Panc1 (cell line): ENCODE measurements at places on chromosomes 1 and 21.

- peak overlapping the region; percentile 13; the same call in 1 of the 2 replicates for H3K4me3 ChIP-seq
- no peaks in the 10 kb centered on the region for H3K27me3 ChIP-seq
- DNase-seq, result no peak
- no peaks in the 10 kb centered on the region for H3K36me3 ChIP-seq
- H3K27ac ChIP-seq, result no peak overlapping the region
- no peaks in the 10 kb centered on the region for H3K4me1 ChIP-seq
These were observed 70.6 kb upstream of the CHRM3 start for GRCh38 chr1:239315631-239316217.

DNA sequence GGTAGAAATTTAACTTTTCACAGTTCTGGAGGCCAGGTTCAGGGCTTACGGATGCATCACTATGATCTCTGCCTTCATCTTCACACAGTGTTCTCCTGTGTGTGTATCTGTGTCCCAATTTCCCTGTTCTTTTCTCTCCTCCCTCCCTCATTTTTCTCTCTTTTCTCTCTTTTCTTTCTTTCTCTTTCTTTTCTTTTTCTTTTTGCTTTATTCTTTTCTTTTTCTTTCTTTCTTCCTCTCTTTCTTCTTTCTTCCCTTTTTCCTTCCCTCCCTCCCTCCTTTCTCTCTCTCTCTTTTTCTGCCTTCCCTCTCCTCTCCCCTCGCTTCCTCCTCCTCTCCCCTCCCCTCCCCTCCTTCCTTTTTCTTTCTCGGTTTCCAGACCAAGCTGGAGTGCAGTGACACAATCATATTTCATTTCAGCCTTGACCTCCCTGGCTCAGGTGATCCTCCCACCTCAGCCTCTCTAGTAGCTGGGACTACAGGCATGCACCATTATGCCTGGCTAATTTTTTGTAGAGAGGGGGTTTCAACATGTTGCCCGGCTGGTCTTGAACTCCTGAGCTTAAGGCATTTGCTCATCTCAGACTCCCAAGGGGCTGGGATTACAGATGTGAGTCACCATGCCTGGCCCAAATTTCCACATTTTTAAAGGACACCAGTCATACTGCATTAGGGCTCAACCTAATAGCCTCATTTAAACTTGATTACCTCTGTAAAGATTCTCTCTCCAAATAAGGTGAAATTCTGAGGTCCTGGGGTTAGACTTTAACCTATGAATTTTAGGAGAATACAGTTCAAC lies 115.9 kb downstream of the HUNK start:
- H3K4me1 ChIP-seq, result no peaks in the 10 kb centered on the region
- H3K27me3 ChIP-seq, result no peaks in the 10 kb centered on the region; the same call in 1 of the 2 replicates
- H3K4me3 ChIP-seq, result no peak overlapping the region
- DNase-seq, result no peak
- H3K36me3 ChIP-seq, result no peaks in the 10 kb centered on the region
- H3K27ac ChIP-seq, result no peak overlapping the region

DNA sequence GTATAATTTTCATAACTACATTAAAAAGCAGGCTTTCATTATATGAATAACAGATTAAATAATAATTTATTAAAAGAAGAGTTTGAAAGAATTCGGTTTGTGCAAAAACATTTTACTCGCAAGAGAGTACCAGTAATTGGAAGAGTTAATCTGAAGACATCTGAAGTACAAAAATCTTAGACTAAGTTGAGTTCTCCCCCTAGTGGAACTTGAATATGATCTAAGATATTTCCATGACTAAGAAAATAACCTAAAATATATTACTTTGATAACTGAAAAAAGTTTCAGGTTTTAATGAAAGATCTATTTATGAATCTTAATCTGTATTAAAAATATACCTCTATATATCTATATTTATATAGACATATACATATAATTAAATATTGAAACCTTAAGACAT lies 112.5 kb upstream of the GFI1 start:
- H3K27me3 ChIP-seq, result no peaks in the 10 kb centered on the region
- DNase-seq, result no peak
- no peaks in the 10 kb centered on the region for H3K4me1 ChIP-seq
- no peak overlapping the region for H3K27ac ChIP-seq

GRCh38 chr1:211695135-211695816 lies 19.9 kb upstream of the NEK2 start:
- no peak overlapping the region for H3K4me3 ChIP-seq
- no peaks in the 10 kb centered on the region for H3K36me3 ChIP-seq
- no peak for DNase-seq

DNA sequence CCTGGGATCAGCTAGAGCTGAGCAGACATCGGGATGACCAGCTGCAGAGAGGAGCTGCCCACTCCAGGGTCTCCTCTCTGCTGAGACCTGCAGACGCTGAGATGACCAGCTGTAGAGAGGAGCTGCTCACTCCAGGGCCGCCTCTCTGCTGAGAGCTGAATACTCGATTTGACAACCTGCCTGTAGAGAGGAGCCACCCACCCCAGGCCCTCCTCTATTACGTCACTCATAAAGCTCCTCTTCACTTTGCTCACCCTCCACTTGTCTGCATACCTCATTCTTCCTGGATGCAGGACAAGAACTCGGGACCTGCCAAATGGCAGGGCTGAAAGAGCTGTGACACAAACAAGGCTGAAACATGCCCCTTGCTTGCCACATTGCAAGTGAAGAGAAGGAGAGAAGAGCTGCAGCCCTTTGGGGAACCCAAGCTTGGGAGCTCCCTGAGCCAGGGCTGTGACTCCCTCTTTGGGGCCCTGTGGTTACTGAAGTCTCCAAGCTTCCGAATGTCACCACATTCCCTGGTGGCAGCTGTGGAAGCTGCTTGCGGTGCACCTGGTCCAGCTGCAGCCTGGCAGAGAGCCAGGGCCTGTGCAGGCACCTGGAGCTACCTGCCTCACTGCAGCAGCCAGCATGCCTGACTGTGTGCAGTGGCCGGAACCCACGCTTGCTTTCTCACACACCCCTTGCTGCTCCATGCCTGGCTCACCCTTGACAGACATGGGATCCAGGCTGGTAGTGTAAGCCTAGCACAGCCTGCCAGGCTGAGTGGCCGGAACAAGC lies 59.6 kb downstream of the CC2D1B start:
- H3K4me1 ChIP-seq, result no peaks in the 10 kb centered on the region
- no peaks in the 10 kb centered on the region for H3K36me3 ChIP-seq
- H3K27me3 ChIP-seq, result no peaks in the 10 kb centered on the region
- DNase-seq, result no peak

DNA sequence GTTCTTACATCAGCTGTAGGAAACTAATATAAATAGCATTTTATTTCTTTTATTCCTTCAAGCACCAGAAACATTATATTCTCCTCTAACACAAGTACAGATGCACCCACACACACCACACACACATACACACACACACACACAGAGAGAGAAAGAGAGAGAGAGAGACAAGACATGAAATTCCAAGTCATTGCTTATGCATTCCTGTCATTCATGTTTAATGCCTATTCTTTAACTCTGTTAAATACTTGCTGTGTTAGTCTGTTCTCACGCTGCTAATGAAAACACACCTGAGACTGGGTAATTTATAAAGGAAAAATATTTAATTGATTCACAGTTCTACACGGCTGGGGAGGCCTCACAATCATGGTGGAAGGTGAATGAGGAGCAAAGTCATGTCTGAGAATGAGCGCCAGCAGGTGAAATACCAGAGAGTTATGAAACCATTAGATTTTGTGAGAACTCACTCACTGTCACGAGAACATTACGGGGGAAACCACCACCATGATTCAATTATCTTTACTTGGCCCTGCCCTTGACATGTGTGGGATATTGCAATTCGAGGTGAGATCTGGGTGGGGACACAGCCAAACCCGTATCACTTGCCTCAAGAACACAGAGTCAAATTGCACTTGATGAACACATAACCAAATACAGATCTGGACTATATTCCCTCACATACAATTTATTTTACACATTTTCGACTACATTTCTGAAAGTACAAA lies 1058.1 kb upstream of the TMPRSS15 start:
- H3K4me1 ChIP-seq, result no peaks in the 10 kb centered on the region
- no peak for DNase-seq
- no peak overlapping the region for H3K4me3 ChIP-seq
- H3K36me3 ChIP-seq, result no peaks in the 10 kb centered on the region

DNA sequence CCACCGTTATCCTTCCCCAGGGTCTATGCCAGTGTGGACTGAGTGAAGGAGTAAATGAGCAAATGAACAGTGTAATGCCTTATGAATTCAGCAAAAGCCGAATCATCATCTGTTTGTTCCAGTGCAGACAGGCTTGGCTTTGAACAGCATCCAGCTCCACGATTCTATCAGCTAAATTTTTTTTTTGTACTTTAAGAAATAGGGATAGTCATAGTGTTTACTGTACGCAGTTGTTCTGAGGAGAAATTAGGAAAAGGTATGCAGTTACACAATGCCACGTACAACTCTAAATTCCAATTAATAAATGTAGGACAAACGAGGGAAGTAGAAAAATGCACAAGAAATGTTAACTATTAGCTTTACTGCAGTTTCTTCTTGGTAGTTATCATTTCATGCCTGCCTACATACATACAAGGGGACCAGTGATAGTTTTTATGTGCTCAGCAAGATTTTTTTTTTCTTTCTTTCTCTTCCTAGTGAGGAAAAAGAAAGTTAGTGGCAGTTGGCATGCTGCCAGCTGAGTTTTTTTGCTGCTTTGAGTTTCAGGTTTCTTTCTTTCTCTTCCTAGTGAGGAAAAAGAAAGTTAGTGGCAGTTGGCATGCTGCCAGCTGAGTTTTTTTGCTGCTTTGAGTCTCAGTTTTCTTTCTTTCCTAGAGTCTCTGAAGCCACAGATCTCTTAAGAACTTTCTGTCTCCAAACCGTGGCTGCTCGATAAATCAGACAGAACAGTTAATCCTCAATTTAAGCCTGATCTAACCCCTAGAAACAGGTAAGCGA lies at the start of gene IFI44L:
Gene IFI44L, plus strand, starts transcription at position 646 of the 777 bp plus-strand sequence. CDS start 7,468 bp downstream, outside the sequence.
- no peaks in the 10 kb centered on the region for H3K4me1 ChIP-seq
- no peak within 1 kb of the TSS for H3K27ac ChIP-seq
- no peaks in the 10 kb centered on the region for H3K27me3 ChIP-seq
- H3K36me3 ChIP-seq, result no peaks in the 10 kb centered on the region
- DNase-seq, result no peak

DNA sequence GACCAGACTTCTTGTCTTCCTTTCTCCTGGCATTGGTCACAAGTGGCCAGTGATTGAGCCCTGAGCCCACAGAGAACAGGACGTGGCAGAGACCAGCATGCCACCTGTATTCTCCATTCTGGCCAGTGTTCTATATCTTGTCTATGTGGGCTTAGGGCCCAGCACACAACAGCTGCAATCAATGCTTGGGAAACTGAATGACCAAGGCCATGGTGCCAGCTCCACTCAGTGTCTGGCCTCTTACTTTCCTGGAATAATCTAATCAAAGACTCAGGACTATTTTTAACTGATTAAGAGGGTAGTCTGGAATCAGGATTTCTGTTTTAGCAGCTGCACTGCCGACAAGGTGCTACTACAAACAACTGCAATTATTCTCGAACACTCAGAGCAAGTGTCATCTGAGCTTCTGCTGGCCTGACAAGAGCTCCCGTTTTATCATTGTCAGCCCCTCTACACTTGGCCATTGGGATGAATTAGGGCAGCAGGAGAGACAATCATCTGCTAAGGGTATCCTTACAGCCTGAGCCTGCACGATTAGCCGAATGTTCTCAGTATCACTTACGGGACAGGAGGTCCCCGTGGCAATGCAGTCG lies 74.4 kb upstream of the GRIK3 start:
- no peaks in the 10 kb centered on the region for H3K36me3 ChIP-seq
- no peak overlapping the region for H3K4me3 ChIP-seq
- H3K27me3 ChIP-seq, result peaks cover 6% of the 10 kb centered on the region
- no peak overlapping the region for H3K27ac ChIP-seq

DNA sequence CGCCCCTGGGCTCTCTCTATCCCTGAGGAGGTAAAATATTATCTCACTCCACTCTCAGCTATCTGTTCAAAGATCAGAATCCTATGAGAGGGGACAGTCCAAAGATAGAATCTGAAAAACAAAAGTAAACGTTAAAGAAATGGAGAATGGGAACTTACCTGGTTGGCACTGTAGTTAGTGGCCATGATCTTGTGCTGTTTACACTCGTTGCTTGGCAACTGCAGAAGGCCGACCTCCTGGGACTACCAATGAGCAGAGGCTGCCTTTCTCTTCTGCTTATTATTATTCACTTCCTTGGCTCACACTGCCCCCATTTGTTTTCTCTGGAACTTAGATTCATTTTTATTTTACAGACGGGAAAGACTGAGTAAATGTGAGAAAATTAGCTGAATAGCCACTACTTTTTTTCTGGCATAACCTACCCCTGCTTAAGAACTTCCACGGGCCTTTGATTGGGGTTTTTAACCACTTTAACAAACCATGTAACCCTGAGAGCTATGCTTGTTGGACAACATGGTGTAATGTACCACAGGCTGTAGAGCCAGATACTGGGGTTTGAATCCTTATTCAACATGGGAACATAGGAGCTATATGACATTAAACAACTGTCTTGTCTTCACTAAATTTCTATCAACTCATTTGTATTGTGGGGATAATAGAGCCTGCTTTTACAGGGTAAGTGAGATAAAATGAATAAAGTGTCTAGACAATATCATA lies at the start of gene CFAP126:
Gene CFAP126, minus strand, starts transcription at position 193 of the 717 bp plus-strand sequence. Its CDS starts 8 bp downstream, at position 185.
- peaks cover 2% of the 10 kb centered on the region; the same call in 1 of the 2 replicates for H3K36me3 ChIP-seq
- no peaks in the 10 kb centered on the region for H3K27me3 ChIP-seq
- no peak within 1 kb of the TSS for H3K27ac ChIP-seq
- no peaks in the 10 kb centered on the region for H3K4me1 ChIP-seq

- no peak for DNase-seq
- no peaks in the 10 kb centered on the region for H3K4me1 ChIP-seq
- no peak overlapping the region for H3K27ac ChIP-seq
- H3K27me3 ChIP-seq, result no peaks in the 10 kb centered on the region
- no peaks in the 10 kb centered on the region for H3K36me3 ChIP-seq
These were observed 25.0 kb downstream of the LAMB3 start for GRCh38 chr1:209627027-209627731.

DNA sequence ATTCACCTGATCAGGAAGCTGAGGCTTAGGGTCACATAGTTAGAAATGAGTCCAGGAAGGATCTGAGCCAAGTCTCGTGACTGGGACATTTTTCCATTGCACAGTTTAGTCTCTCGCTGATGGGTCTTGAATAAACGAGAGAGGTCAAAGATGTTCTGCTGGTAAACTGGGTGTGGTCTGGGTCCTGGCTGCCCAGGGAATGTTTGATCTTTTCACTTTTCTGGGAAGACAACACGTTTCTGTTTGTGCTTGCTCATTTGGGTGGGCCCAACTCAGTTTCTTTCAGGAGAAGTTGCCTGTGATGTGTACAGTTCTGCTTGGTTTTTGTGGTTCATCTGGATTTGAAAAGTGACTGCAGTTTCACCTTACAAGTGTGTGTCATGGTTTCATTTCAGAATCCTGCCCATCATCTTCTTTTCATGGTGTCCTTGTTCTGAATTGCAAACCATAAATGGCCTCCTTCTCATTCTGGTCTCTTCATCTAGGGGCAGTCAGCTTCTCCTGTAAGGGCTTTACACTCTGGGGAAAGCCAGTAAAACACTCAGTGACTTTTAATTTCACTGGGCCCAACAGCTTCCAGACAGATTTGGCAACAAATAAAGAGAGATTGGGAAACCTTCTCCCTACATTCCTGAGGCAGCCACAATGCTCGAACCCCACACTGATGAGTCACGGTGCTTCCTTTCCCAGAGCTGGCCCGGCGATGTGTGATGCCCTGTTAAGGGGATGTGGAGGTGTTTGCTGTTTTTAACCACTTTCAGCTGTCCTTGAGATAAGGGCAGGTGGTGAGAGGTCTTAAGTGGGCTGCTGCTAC lies 7.2 kb upstream of the TACSTD2 start:
- H3K4me3 ChIP-seq, result no peak overlapping the region
- H3K4me1 ChIP-seq, result no peaks in the 10 kb centered on the region
- peaks cover 11% of the 10 kb centered on the region for H3K27me3 ChIP-seq
